Activated CD4-positive, alpha-beta T cell treated with anti-CD3 and anti-CD28 coated beads, Interleukin-2, Interleukin-4, amounts not matched to agents 100 ng/mL and 50 ng/mL, durations not matched to agents 16 hours and 8 hours (primary cell): ENCODE measurements at places on chromosomes 1 and 21.
A peak's percentile ranks its signal among the peaks of the same experiment; 100 is the strongest.

DNA sequence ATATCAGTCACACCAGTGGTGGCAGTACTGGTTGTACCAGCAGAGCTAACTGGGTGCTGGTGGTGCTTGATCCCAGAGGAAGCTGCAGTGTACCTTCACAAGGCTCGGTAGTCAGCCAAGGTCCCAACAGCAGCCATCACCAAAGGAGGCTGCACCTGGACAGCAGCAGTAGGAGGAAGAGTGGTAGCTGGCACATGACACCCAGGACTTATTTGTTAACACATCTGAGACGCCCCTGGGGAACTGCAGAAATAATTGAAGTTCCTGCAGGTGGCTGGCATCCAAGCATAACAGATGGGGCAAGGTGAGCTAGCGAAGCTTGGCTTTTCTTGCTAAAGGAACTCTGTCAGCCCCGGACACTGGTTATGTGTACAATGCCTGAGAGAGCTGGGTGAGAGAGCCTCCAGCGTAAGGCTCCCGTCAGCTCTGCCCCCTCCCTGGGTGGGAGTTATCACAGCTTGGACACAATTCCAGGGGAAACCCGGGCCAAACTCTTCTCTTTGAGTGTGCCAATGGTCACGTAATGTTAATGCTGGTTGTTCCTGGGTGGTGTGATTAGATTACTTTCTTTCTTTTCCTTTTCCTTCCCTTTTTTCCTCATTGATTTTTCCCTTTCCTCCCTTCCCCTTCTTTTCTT lies 29.1 kb upstream of the PARP1 start:
- DNase-seq: no peak

DNA sequence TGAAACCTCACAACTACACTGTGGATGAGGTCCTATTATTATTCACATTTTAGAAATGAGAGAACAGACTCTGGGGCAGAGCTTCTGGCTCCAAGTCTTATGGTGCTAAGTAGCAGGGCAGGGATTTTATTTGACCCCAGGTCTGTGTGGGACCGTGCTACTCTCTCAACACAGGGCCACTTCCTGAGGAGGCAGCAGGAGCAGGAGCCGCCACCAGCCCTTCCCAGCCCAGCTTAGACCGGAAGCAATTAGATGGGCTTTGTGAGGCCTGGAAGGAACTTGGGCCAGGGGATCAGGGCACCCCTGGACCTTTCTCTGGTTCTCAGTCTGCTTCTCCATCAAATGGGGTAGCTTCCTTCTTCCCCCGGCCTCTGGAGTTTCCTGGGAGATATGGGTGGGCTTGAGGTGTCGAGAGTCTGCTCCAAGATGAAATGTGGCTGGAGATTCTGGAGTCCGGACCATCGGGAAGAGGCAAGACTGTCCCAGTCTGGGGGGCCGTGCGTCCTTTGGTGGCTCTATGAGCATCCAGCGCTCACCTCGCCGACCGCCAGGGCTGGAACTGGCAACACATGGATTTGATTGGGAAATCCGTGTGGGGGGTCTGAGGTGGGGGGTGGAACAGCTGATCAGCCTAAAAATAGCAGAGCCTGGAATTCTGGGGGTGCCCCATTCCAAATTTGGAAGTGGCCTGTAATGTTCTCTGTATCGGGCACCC lies 136.8 kb downstream of the FOXD2 start:
- no peak for DNase-seq

GRCh38 chr1:212512816-212513559 lies 80.3 kb downstream of the NENF start:
- peak; percentile 27 for DNase-seq

DNA sequence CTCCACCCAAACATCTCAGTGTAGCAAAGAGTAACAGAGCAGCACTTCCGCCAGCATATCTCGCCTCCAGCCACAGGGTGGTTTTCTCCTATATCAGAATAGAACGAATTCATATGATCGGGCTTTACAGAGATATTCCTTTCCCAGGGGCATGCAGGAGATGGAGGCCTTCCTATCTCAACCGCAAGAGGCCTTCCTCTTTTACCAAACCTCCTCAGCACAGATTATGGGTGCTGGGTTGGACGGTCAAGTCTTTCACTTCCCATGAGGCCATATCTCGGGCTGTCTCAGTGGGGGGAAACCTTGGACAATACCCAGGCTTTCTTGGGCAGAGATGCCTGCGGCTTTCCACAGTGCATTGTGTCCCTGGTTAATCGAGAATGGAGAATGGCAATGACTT lies 65.8 kb downstream of the OVGP1 start:
- no peak for DNase-seq

DNA sequence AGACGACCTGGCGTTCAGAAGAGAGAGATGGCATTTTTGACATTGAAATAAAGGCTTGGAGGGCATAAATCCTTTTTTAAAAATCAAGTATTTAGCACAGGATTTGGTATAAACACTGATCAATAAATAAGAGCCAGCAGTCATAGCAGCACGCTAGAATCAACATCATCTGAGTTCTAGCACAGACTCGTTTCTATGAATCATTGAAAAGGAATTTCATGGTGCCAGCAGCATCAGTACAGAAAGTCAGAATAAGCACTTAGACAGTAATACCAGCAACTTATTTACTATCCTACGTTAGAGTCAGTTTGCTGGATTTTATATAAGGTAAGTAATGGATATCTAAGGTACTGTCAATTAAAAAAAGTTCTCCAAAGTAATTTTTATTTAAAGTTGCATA lies 119.3 kb downstream of the HLCS start:
- DNase-seq: no peak

DNA sequence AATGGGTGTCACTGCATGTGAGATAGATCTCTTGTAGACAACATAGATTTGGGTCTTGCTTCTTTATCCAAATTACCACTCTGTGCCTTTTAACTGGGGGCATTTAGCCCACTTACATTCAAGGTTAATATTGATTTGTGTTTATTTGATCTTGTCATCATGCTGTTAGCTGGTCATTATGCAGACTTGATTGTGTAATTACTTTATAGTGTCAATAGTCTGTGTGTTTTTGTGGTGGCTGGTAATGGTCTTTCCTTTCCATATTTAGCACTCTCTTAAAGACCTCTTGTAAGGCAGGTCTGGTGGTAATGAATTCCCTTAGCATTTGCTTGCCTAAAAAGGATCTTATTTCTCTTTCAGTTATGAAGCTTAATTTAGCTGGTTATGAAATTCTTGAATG lies 29.6 kb downstream of the ZNF691 start:
- DNase-seq: no peak

GRCh38 chr1:204928671-204929486 lies 58.2 kb downstream of the NFASC start:
- no peak for DNase-seq

- DNase-seq: no peak
Observed at GRCh38 chr21:29185172-29185571, 54.7 kb downstream of the MAP3K7CL start.

- no peak for DNase-seq
Observed at GRCh38 chr1:106268070-106268469, 788.4 kb upstream of the PRMT6 start.

DNA sequence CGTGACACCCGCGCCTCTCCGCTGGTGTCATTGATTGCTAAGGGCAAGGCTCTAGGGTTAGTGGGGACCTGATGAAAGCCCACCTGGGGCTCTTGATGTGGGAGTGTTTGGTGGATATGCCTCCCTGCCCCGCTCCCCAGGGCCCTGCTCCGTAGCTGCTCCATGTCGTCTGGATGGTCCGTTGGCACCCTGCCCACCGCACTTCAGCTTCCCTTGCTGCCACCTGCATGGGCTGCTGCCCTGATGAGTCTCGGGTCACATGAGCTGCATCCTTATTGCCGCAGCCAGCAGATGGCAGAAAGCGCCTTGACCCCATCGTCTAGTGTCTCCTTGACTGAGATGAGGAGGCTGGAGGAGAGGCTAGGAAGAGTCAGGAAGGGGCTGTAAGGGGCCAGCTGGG lies 439.4 kb downstream of the CAMTA1 start:
- no peak for DNase-seq

- DNase-seq: no peak
Observed at GRCh38 chr1:71586030-71586429, 505.2 kb upstream of the ZRANB2 start.

- no peak for DNase-seq
Observed at GRCh38 chr1:183734543-183735036, 70.3 kb upstream of the RGL1 start.

DNA sequence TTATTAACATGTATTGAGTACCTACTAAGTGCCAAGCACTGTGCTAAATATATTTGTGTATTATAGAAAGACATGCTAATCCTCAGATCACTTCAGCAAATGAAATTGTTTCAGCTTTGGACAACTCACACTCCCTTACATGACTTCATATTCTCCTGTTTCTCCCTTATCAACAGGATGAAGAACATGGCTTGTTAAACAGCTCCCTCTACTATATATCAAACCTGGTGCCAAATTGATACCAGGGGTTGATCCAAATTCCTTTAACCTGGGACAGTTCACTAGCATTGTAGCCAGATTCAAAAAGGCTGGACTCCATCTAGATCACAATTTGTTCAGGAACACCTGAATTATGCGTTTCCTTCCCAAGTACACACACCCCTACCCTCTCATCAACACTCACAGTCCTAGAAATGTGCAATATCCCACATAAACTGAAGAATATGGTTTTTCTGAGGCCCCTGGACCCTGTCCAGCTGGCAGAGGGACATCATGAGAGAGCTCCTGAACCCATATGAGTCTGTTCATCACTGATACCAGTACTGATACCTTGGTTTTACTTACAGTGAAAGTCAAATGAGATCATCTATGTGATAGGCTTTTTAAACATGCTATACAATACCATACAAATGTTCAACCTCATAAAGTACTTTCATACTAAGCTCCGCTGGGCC lies 47.0 kb upstream of the PALMD start:
- DNase-seq: no peak

DNA sequence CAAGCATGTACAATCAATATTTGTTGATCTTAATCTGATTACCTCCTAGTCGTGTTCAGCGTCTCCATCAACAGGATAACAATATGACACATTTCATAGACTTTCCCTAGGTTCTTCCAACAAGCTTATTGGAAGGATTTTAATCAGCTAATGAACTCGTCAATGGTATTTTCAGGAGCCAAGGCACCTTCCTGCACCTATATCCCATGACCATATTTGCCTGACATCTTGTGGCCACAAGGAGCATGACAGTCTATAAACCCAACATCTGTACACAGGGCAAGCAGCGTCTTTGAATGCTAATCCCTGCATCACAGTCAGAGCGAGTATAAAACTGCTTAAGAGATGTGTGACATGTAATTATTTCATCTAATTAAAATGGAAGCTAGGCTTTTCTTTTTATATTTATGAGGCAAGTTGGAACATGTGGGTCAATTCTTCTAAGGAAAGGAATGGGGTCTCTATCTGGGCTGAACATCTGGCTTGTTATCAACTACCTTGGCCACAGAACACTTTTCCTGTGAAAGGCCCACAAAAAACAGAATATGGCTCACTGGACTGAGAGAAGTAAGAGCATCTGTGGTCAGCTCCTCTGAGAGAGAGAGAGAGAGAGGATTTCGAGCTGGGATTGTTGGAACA lies 388.8 kb downstream of the NTNG1 start:
- peak; percentile 37 for DNase-seq

- DNase-seq: no peak
Observed at GRCh38 chr1:47407481-47407880, 8.6 kb upstream of the FOXE3 start.

DNA sequence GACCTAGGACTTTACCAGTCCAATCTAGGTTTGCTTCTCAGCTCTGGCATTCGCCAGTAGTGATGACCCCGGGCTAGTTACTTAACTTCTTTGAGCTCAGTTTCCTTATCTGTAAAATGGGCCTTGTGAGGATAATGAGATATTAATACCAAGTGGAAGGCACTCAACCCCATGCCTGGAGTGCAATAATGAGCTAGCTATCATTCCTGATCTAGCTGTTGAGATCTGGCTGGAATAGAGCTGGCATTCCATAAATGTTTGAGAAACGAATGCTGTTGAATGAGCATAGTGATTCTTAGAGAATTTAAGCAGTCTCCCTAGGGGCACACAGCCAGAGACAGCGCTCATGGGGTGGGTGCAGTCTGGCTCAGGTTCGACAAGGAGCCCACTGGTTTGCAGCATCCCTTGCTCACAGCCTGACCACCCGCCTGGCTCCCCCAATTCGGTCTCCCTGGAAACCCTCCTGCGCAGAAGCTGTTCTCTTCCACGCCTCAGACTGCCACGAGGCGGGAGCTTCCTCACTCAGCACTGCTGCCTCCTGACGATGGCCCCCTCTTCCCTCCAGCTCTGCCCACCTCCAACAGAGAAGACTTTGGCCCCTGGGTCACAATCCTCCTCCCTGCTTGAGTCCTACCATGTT lies 32.5 kb downstream of the DHCR24 start:
- DNase-seq: no peak

- no peak for DNase-seq
Observed at GRCh38 chr1:65688215-65688566, 104.5 kb upstream of the PDE4B start.

DNA sequence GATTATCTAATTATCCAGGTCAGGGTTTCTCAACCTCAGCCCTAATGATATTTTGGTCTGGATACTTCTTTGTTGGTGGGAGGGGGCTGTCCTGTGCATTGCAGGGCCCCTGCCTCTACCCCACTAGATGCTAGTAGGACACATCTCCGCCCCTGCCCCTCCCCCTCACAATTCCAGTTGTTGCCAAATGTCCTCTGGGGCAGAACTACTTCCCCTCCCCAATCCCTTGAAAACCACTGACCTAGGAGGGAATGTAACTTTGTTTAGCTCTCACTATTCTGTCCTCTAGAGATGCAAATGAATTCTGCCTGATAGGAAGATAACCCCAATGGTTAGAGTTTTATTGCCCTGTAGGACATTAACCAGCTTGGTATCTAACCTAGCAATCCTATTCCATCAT lies 8.1 kb downstream of the CACNA1S start:
- DNase-seq: no peak

DNA sequence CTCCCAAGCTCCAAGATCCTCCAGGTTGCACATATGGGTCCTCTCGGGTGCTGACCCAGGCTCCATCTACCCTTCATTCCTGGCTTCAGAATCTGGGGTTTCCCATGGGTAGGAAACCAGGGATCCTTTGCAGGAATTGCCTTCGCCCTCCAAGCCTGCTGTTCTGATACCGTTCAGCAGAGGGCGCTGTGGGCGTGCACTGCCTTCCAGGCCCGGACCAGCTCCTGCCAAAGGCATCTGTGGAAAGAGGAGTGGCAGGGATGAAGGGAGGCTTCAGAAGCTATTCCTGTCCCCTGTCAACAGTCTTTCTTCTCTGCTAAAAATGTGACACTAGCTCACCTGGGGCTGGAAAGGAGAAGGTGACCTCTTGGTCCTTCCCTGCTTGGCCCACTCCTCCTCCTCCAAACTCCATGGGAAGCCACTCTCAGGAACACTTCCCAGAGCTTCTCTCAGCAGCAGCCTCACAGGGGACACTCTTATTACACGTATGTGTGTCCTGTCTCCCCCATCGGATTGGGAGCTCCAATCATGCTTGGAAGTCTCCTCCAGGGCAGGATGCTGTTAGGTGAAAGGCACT lies 71.2 kb downstream of the VWA5B1 start:
- peak; percentile 27 for DNase-seq
